Fibroblast of mammary gland (primary cell): ENCODE measurements at places on chromosomes 12 and 14.
A peak's percentile ranks its signal among the peaks of the same experiment; 100 is the strongest.

DNA sequence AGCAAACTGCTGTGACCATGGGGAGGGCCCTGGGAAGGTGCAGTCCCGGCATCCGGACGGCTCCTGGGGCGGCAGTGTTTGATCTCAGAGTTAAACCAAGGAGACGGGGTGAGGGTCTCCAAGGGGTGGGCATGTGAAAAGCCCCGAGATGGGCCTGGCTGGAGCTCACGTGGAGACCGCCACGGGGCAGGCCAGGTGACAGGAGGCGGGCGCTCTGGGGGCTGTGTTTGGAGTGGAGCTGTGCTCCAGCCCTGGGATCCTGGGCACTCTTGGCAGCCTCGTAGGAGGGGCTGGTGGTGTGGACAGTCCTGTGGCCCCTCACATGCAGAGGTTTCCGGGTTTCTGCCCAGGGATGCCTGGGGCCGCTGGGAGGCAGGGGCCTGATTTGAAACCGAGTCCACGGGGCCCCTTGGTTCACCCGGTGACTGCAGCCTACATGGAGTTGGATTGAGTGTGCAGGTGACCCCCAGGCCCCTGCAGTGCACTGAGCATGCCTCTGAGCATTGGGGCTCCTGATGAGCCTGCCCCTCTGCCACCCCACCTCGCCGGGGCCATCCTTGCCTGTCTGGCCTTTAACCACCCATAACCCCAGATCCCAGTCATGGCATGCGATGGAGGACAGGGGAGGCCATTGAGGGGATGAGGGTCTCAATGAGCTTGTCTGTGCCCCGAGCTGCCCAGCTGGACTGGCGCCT is 8.4 kb downstream of the KIF26A start:
- DNase-seq, result no peak

DNA sequence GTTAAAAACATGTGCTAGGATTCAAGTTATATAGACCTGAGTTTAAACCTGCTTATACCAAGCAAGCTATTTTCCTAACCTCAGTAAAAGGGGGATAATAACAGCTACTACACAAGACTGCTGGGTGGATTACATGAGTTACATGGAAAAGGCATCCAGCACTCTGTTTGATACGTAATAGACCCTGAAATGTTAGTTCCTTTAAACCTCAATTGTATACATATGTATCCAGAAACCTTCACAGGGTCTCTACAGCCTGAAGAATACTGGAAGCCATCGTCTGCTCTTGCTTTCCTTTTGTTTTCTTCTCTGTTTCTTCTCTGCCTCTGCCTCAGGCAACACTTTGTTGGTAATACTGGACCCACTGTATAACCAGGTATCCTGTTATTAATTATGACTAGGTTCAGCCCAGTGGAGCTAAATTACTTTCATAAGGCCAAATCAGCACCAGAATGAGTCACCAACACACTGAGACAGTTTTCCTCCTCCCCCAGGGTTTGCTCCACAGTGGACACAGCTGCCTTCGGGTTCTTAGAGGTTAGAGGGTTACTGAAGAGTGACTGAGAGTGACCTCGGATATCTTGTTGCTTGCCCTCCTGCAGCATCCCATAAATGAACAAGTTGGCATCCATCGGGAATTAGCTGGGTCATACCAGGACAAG is 127.1 kb downstream of the CAPZA3 start:
- peak; percentile 93 for DNase-seq

GRCh38 chr12:4272424-4273272 is 914 bp upstream of the CCND2 start:
- peak; percentile 30 for DNase-seq

DNA sequence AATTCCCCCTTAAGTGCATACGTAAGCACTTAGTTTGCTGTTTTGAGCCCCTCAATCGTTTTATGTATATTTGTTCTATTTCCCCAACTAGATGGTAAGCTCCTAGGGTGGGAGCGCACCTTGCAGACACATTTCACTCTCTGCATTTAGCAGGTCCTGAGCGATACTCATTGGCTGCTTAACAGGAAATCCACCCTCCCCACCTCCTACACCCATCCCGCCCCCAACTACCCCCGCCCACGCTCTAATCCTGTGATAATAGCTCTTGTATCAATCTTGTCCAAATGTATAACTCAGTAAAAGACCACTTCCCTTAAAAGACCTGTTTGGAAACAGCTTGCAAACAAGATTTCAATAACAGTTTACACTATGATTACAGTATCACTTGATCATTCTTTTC is 8.1 kb downstream of the LPAR5 start:
- DNase-seq, result no peak

- DNase-seq, result peak; percentile 37
Measured at GRCh38 chr12:54337854-54338650, 13.1 kb downstream of the COPZ1 start.

DNA sequence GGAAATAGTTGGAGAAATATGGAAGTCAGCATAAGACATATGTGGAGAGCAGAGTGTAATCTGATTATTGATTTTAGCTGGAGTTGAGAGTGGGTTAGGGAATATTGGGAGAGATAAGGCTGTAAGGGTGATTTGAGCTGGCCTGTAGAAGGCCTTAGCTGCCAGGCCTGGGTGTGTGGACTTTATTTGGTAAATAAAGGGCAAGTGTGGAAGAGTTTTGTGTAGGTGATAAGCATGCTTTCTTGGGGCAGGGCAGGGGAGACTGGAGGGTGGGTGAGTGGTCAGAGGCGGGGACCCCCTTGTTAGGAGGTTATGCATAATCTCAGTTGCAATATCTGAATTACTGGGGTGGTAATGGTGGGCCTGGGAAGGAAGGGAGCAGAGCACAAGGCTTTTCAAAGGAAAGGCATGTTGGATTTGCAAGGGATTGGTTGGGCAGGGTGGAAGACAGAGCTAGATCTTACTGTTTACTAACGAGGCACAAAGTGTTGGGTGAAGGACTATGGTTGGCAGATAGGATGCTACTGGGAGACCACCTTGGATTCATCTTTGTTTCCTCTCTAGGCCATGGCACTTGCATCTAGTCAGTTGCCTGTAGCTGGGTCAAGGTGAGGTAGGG is 5.5 kb downstream of the KHNYN start:
- no peak for DNase-seq

- DNase-seq, result no peak
Measured at GRCh38 chr14:100873096-100873482, 30.4 kb downstream of the RTL1 start.

DNA sequence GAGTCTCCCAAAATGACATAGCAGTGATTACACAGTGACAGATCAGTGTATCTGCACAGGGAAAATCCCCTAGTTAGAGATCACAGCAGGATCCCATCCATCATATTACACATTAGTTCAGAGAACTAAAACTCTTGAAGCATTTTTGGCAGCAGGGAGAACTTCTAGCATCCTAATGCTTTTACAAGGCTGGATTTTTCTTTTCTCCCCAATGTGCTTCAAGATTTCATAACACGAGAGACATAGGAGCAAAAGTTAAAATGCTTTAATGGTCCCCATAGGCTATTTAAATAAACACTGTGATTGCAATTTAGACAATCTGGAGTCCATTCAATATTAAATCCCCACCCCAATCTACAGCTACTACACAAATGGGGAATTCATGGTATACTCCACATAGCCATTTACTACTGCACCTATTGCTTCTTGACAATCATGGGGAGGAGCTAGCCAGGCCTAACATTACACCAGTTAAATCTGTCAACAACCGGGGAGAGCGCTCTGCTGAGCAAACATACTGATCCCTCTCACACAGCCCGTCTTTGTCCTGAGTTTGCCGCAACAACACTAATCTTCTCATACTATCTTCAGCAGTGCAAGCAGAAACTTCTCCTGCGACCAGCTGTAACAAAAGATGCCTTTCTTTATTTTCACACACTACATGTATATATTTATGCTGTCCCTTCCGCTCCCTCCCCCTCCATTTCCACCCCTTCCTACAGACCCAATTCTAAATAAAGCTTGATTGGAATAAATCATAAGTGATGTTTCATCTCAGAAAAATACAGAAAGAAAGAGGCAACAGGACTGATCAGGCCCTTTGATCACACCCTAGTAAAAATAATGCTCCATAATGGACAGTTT is 120.3 kb upstream of the SOX5 start:
- no peak for DNase-seq

GRCh38 chr12:49261721-49262120 is 3.2 kb upstream of the TUBA1C start:
- peak; percentile 79 for DNase-seq

DNA sequence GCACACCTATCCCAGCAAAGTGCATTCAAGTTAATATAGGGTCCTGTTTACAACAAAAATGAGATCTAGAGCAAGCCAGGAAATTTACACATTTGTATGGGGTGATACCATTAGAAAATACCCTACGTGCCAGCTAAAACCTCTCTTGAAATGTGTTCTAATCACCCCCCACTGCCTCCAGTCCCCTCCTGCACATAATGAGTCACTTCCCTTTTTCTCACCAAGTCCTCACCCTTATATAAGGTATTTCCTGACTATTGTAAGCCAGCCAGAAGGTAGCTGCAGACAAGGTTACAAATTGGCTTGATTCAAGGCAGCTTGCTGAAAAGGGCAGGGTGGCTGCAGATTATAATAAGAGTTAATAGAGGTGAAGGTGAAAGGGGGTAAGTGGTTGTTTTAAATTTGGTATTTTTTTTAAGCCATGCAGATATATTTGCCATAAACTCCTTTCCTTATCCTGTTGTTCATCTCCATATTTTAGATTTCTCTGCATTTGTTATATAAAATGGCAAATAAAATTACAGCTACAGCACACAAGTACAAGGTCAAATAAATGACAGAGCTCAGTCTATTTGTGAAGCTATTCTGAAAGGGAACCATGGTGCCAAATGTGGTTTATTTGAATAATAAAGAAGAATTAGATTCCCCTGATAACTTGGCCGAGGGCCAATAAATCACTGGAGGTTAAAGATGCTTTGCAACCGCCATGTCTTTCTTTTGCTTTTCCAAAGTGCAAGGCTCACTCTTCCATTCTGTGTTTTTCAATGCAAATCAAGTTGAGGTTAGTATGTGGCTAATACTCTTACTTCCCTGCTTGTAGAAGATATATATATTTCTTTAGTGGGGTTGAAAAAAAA is 385.9 kb downstream of the EGLN3 start:
- DNase-seq, result peak; percentile 41

DNA sequence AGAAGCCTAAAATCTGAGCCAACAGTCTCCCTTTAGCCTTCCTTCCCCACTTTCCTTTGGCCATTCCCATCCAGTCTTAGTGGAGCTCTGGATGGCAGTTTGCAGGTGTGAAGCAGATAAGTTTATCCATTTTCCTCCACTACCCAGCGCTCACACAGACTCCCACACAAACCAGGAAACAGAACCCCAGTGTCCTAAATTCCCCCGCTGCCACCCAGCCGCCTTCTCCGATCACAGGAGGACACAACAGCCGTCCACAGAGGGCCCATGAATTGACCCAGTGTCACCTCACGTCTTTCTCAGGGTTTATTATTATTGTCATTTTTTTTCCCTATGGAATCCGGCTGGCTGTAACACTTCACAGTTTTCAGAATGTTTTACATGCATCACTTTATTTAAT is 16.4 kb downstream of the CD9 start:
- no peak for DNase-seq

DNA sequence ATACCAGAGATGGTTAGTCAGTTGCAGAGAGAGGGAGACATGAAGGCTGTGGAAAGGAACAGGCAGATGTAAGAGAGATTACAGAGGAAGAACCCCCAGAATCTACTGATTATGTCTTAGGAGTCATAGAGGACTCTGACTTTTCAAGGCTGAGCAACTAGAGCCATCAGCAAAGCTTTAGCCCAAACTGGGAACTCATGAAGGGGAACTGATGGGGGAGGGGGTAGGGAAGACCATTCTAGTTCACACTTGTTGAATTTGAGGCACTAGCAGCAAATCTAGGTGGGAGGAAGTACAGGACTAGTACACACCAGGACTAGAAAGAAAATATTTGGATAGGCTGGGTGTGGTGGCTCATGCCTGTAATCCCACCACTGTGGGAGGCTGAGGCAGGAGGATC is 10.1 kb downstream of the LGALS3 start:
- DNase-seq, result no peak

GRCh38 chr12:82650627-82651337 is 35.9 kb upstream of the TMTC2 start:
- peak; percentile 51 for DNase-seq

GRCh38 chr12:89831310-89832095 is 122.9 kb upstream of the ATP2B1 start:
- no peak for DNase-seq

DNA sequence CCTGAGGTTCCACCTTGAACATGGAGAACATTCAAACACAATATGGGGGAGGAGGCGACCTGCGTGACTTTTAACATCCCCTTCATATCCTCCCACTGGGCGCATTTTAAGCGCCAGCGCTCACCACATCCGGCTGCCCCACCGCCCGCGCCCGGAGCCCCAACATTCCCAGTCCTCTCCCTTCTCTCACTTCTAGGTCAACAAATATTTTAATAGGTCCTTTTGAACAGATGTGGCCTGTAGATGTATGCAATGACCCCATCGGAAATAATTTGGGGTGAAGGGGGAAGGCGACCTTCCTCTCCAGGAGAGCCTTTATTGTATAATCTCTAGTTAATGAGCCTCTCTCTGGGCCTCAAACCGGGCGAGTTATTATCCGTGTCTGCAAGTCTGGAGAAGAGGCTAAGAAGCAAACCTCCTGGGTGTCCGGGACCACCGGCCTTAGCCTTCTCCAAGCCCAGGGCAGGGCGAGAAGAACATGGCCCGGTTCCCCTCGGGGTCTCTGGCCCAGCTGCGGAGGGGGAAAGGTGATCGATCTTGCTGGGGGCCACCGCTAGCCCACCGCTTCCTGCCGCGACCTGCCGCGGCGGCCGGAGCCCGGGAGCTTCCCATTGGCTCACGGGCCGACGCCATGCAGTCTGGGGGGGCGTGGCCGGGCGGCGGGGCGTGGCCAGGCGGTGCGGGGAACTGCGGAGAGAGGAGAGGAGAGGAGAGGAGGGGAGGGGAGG is 83.2 kb upstream of the HMGA2 start:
- peak; percentile 66 for DNase-seq

GRCh38 chr12:108850854-108851573 is 6.4 kb downstream of the SSH1 start:
- DNase-seq, result peak; percentile 89

- no peak for DNase-seq
Measured at GRCh38 chr12:104687823-104688573, 231.2 kb downstream of the CHST11 start.

GRCh38 chr12:57456737-57457490 is 1.8 kb downstream of the INHBE start:
- DNase-seq, result no peak

DNA sequence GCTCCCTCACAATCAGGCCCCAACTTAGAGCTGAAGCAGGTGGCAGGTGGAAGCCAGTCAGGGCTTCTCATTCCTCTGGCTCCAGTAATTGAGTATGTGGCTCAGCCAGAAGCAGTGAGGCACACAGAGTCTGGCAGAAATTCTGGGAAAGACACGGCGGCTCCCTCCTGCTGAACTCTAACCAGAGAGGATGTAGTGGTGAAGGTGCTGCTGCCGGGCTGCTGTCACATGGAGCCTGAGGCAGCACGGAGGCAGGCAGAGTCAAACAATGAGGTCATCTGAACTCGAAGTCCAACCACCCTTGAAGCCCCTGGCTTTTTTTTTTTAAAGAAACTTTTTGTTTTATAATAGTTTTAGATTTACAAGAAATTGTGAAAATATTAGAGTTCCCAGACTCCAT is 33.4 kb upstream of the SMOC1 start:
- no peak for DNase-seq
